ENCODE measurements at places on chromosomes 2 and 18.

DNA sequence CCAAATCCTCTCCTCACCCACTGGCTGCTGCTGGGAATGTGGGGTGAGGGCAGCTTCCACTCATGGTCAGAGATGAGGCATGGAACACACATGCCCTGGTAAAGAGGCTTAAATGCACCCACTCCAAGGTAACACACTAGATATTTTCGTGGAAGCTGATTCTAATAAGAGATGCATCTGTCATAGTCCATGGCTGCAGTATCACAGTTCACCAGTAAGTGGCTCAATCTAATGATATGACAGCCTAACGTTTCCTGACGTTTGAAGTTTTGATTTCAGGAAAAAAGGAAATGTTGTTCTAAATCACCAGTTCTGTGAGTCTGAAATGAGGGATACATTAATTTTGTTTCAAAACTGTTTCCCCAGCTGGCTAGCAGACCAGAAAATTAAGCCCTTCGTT lies 38.2 kb downstream of the LCT start:
- no peak for DNase-seq

DNA sequence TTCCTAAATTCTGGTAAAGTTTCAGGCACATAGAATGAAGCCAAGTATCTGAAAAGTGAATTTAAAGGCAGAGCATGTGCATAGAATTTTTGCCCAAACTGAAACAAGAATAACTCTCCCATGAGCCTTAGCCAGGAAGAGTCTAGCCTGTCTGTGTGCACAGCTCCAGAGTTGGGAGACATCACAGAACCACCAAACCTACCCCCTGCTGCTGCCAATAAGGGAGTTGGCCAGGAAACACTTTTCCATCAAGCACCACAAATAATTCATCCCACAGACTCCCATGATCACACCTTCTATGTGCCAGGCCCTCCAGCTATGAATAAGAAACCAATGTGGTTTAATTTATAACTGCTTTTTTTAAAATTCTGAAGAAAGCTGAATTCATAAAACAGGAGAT lies 27.0 kb downstream of the OSR1 start:
- no peak for DNase-seq

- no peak for DNase-seq
Measured at GRCh38 chr2:230660294-230661060, 52.2 kb upstream of the CAB39 start.

DNA sequence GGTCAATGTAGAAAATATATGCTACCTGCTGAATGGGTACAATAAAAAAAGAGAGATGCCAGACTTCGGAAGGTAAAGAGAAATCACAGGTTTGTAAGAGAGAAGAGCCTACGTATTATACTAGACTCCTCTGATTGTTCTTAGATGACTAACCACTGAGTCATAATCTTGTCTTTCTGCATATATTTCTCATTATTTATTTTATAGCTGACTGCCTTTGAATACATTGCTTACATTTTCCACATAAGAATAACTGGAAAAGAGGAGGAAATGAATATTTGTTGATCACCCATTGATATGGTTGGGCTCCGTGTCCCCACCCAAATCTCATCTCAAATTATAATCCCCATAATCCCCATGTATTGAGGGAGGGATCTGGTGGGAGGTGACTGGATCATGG lies 90.3 kb upstream of the RAB27B start:
- DNase-seq, result no peak

- DNase-seq, result peak; percentile 99
Measured at GRCh38 chr2:62663411-62663810, 42.1 kb upstream of the EHBP1 start.

- no peak for DNase-seq
Measured at GRCh38 chr18:77088963-77089722, 43.4 kb downstream of the MBP start.

Measured in GM04503 (cell line).